ENCODE measurements at places on chromosomes 2 and 18. TPM values are rescaled to one million over a fixed set of nuclear protein-coding genes. Genes with fewer than 3 reads are reported as not detected.
A peak's percentile ranks its signal among the peaks of the same experiment; 100 is the strongest.

- no peak for DNase-seq
These were observed 65.9 kb upstream of the ITM2C start for GRCh38 chr2:230798769-230799399.

DNA sequence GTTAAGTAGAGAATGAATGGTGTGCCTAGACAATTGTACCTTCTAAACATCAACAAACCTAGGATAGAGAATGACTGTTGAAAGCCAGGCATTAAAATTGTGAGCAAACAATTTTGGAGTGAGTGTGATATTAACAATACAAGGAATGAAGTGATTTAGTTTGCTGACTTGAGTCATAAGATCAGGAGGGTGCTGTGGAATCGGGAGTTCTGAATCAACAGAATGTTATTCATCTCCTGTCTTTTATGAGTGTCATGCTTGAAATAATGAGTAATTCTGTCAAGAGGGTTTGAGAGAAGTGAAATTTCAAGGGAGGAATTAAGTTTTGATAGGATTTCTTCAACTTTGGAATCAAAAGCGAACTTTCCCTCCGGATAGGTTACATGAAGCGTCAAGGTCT, 214.4 kb upstream of the DSEL start:
- no peak for DNase-seq

GRCh38 chr18:4172196-4173100, 282.7 kb downstream of the DLGAP1 start:
- no peak for DNase-seq

TXNDC2 gene
- total RNA-seq: 0.48 TPM

DNA sequence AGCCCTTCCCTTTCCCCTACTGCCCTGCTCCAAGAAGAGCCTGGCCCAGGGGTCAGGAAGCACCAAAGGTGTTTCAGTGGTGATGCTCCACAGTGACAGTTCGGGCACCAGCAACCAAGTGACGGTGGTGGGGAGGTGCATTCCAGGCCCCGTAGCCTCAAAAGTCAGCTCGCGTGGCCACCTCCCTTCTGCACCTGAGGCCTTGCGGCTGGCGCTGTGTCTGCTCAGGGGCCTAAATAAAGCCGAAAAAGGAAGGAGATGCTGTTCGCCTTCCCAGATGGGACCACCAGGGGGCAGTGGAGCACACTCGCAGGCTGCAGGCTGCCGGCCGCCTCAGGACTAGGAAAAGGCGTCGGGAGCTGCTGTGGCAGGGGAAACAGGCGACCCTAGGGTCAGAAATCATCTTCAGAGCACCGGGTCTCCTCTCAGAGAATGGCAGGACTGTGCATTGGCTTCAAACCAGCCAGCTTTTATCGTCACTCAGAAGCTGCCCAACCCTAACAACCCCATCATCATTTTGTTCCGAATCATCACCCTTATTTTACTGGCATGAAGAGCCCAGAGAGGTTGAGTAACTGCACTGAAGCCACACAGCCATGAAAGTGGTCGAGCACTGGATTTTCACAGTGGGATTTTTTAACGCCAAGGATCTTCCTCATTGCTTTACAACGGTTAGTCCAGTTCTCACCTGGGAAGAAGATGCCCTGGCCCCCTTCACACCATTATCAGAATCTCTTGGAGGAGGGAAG, 213.0 kb upstream of the CELF4 start:
- peak; percentile 87 for DNase-seq

GRCh38 chr2:120383631-120384340, 37.9 kb downstream of the INHBB start:
- no peak for DNase-seq

DNA sequence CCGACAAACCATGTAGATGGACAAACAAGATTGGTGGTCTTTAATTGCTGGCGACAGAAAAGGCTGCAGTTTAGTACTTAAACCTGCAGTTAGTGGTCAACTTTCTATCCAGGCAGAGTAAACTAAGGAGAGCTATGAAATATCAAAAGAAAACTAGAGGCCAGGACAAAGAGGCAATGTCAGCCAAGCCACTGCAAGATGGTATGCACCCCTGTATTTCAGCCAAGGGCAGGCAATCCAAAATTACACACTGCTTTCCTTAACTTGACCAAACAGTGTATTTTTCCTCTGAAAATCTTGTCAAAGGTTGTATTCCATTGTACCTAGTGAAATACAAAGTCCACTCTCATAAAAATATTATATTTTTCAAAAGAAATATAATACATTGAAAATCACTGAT, 9.3 kb downstream of the NIFK start:
- no peak for DNase-seq

GALR1 gene
- 2.2 TPM for total RNA-seq

DNA sequence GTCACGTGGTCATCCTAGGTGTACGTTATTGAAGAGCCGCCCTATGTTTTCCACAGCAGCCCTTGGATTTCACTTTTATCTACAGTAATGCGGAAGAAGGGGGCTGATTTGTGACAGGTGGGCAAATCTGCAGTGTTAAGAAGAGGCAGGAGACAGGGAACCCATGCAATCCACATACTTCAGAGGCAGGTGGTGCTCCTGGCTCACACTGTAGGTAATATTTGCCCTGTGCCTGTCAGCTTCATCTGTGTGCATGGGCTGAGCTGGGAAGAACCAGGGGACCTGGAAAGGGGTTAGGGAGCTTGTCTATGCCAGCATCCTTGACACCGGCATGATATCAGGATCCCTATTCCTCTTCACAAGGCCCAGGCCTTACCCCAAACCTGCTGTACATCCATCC, 183.9 kb downstream of the SH3RF3 start:
- DNase-seq: no peak

All from dorsolateral prefrontal cortex (tissue), 122 donors.